ENCODE measurements at places on chromosomes 5 and 9.

DNA sequence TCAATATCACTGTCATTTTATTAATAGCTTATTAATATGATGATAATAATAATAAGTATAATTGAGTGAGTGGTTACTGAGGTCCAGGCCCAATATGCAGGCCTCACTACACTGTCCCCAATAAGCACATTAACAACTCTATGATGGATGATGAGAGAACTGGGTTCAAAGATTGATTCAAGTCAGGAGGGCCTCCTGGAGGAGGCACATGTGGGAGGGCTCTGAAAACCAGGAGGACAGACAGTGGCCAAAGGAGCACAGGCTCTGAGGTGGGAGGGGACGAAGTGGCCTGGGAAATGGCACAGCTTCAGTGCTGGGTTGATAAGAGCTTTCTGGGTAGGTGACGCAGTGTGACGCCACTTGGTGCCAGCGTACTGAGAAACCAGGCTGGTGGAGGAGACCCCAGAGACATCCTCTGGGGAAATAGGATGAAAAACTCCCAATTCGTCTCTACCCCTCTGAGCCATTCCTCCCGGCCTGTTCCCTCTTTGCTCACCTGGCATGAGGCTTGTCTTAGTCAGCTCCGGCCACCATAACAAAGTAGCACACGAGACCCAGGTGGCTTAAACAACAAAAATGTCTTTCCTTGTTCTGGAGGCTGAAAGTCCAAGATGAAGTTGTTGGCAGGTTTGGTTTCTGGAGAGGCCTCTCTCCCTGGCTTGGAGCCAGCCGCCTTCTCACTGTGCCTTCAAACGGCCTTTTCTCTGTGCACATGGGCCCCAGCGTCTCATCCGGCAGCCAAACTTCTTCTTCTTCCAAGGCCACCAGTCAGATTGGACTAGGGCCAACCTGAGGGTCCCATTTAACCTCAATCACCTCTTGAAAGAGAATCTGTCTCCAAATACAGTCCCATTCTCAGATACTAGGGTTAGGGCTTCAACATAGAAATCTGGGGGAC, 31.6 kb downstream of the NTNG2 start:
- no peak for DNase-seq

DNA sequence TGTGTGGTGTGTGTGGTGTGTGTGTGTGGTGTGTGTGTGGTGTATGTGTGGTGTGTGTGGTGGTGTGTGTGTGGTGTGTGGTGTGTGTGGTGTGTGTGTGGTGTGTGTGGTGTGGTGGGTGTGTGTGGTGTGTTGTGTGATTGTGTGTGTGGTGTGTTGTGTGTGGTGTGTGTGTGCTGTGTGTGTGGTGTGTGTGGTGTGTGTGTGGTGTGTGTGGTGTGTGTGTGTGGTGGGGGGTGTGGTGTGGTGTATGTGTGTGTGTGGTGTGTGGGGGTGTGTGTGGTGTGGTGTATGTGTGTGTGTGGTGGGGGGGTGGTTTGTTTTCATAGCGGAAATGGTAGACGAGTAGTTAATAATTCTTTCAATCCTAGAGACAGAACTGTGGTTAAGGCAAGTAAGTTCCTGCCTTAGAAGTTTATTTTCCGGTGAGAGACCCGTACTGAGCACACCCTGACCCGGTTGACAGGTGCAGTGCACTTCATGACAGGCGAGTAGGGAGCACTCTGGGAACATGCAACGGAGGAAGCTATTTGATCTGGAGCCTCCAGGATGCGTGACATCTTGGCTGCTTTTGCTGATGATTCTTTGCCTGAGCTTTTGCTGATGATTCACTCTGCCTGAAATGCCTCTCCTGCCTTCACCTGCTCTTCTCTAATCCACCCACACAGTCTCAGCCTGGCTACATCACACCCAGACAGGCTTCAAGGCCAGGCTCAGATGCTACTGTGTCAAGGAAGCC, 21.7 kb upstream of the FAT2 start:
- no peak for DNase-seq

DNA sequence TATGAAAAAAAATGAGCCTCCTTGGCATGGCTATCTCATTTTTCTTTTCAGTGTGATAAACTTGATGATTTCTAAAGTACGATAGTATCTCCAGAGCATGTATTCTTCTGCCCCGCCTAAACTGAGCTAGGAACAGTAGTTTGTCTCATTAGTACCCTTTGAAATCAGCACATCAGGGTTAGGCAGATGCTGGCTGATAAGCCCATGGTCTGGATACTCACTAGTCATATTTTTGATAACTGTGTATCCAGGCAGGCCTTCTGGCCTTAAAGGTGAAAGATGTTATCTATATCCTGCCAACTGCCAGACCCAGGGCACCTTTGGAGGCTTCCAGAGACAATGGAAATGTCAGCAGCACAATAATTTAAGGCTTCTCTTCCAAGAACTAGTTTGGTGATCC, 103.8 kb downstream of the GIN1 start:
- no peak for DNase-seq

- DNase-seq: no peak
Observed at GRCh38 chr5:56112526-56113121, 117.9 kb upstream of the IL6ST start.

- DNase-seq: no peak
Observed at GRCh38 chr5:131997026-131997726, 14.3 kb downstream of the ACSL6 start.

GRCh38 chr9:124222918-124223720, 34.6 kb upstream of the NEK6 start:
- peak; percentile 91 for DNase-seq

DNA sequence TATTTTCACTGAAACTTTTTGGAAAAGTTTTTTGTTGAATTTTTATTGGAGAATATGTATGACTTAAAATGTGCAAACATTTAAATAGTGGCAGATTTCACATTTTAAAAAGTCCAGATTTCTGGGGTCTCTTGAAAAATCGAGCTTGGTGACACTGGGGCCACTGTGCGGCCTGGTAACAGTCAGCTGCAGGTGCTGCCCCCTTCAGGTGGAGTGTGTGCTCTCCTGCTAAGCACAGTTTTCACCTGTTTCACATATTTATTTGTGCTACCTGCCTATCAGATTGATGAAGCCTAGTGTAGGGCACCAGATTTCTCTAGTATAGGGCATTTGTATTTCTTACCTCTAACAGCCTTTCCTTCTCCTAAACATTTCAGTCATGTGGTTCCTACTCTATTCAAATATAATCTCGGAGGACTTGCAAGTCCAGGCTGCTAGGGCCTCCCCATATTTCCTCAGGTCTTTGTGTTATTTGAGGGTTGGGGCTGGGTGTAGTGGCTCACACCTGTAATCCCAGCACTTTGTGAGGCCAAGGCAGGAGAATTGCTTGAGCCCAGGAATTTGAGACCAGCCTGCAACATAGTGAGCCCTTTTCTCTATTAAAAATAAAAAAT, 95.8 kb upstream of the KLF9 start:
- no peak for DNase-seq

- no peak for DNase-seq
Observed at GRCh38 chr5:127299678-127300077, 9.1 kb downstream of the MEGF10 start.

GRCh38 chr9:89077519-89077918, 86.3 kb downstream of the S1PR3 start:
- peak; percentile 49 for DNase-seq

- DNase-seq: no peak
Observed at GRCh38 chr5:74587890-74588289, 52.6 kb downstream of the ENC1 start.

DNA sequence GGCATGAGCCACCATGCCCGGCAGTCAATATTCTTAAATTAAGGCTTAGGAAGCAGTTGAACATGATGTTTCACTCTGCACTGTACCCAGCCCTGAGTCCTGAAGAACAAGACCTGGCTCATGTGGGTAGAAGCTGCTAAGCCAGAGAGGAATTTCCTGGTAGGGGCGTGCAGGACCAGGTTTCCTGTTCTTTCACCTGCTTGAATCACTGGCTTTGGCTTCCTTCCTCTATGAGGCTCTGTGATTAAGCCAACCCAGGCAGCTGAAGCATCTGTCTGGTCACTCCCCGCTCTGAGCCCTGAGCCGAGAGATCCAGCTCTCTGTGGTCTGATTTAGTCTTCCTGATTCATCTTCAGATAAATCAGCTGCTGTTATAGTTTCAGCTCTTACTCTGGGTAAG, 29.1 kb downstream of the CFAP77 start:
- no peak for DNase-seq

DNA sequence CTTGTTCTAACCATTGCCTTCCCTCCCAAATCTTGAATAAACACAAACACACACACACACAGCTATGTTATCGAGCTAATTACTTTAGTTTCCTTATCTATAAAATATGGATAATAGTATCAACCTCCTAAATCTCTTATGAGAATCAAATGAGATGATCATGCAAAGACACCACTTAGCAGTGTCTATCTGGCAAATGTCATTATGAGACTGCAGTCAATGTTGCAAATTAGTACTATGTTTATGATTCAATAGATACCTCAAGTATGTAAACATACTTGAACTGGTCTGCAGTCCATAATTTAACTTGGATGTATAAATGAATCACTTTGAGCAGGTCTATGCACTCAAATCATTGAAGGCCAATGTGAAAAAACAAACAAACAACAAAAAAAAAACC, 22.2 kb upstream of the ERAP2 start:
- DNase-seq: no peak

DNA sequence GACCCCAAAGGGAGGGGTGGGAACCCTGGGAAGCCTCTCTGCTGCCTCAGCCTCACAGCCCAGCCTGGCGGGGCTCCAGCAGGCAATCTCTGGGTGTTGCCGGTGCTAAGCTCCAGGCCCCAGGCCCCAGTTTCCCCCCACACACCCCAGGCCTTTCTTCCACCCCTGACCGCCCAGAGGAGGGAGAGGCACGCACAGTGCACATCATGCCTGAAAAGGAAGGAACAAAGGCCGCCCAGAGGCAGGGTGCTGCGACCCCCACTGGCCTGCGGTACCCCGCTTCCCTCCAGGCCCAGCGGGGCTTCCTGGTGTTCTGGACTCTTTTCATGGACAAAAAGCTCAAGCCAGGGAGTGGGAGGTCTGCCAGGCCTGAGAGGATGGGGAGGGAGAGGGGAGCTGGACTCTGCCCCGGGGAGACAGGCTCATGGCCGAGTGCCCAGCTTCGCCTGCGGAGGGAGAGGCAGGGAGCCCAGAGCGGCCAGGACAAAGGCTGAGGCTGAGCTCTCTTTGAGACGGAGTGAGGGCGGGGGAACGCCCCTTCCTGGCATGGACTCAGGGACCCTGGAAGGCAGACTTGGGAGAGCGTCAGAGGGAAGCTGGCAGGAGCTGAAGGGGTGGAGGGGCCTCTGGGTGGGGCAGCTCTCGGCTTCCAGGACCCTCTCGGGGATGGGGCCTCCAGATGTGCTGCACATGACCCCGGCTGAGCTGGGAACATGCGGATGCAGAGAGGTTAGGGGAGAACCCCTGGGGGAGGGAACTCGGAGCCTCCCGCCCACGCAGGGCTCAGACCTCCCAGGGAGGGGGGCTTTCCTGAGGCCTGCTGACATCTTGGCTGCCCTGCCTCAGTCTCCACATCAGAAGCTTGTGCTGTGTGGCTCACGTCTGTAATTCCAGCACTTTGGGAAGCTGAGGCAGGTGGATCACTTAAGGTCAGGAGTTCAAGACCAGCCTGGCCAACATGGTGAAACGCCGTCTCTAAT, 1.8 kb upstream of the ENTPD2 start:
- DNase-seq: no peak

DNA sequence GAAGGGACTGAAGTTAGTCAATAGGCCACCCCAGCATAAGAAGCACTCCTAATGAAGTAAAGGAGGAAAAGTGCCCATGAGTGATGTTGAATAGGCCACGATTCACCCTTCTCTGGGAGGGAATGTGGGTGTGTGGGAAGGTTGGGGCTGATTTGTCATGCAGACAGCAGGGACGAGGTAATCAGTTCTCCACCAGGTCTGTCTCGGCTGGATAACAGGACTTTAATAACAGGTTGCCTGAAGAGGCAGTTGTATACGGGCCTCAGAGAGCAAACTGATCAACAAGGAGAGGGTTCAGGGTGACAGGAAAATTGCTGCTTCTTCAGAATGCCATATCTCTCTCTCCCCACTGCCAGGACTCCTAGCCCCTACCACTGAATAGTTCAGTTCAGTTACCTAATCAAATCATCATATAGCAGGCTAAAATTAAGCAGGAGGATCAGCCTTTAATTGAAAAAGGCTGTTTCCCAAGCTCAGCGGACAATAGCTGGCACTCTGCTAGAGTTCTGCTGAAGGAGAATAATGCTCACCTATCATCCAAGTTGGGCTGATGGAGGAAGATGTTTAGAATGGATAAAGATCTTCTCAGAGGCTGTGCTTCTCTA, 43.6 kb upstream of the SMIM32 start:
- DNase-seq: no peak

DNA sequence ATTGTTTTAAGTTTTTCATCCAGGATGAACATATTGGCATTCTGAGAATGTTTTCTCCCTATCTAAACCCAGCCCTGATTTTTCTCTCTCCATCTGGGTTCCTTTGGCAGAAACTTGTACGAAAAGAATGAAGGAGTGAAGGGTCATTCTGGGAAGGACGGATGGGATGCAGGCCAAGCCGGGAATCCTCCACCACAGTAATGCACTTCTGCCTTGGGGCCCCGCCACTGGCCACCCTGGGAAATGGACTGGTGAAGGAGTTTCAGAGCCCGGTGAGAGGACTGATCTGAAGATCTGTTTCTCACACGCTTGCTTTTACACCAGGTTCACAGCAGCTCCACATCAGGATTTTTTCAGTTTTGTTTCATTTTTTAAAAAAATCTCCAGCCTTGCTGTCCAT, 554.8 kb downstream of the BNC2 start:
- DNase-seq: no peak

DNA sequence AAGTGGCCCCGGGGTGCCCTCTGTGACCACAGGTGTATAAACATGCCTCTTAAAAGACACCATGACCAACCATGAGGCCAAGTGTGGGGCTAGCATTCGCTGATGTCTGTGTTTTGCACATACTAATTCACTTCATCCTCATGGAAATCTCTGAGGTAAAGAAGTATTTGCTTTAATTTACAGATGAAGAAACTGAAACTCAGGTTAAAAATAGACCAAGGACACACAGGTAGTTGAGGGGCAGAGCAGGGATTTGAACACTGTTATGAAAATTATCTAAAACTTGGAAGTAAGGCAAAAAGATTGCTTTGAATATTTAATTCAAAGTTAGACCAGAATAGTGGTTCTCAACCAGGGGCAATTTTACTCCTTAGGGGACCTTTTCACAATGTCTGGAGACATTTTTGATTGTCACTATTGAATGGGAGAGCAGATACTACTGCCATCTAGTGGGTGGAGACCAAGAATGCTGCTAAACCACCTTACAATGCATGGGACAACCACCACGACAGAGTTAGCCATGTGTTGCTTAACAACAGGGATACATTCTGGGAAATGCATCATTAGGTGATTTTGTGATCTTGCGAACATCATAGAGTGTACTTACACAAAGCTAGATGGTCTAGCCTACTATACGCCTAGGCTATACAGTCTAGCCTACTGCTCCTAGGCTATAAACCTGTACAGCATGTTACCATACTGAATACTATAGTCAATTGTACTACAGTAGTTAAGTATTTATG, 8.0 kb upstream of the FXN start:
- DNase-seq: peak; percentile 63

- DNase-seq: no peak
Observed at GRCh38 chr9:90926936-90927335, 125.3 kb downstream of the SYK start.

- peak; percentile 87 for DNase-seq
Observed at GRCh38 chr5:102211165-102211564, 84.9 kb downstream of the SLCO4C1 start.

Data from suppressor macrophage treated with lipopolysaccharide for 4 hours (primary cell).